Fibroblast of skin of back (primary cell): ENCODE measurements at places on chromosomes 16 and 17.

DNA sequence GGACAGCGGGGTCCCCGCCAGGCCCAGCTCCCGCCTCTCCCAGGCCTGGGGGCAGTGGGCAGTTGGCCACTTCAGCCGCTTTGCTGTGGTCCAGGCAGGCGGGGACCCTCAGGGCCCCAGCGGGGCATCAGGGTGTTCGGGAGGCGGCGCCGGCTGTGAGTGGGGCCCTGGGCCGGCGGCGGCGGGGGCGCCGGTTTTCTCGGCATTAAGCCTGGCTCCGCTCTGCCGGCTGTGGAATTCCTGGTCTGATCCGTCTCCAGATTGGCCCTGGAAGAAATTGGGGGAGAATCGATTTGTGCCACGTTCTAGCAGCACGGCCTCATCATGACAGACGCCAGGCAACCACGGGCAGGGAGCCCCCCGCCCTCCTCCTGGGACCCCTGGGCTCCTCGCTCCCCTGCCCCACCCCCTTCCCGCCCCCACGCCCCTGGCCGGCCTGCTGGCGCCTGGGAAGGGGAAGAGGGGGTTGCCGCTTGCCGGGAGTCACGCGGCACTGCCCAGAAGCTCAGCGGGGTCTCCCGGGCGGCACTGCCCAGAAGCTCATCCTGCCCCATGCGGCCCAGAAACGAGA lies 28.6 kb upstream of the SSTR5 start:
- DNase-seq = no peak

DNA sequence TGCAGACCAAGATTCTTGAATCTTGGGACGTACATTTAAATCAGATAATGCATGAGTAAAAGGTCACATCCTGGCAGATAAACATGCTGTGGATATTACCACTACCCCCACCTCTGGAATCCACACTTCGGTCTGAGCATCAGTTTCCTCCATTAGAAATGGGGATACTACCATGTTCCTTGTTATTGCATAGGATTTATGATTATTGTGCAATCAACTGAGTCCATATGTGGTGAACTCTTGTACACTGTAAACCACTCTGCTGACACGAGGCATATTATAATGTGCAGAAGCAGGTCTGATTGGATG lies 108.7 kb downstream of the VAT1L start:
- no peak for DNase-seq

DNA sequence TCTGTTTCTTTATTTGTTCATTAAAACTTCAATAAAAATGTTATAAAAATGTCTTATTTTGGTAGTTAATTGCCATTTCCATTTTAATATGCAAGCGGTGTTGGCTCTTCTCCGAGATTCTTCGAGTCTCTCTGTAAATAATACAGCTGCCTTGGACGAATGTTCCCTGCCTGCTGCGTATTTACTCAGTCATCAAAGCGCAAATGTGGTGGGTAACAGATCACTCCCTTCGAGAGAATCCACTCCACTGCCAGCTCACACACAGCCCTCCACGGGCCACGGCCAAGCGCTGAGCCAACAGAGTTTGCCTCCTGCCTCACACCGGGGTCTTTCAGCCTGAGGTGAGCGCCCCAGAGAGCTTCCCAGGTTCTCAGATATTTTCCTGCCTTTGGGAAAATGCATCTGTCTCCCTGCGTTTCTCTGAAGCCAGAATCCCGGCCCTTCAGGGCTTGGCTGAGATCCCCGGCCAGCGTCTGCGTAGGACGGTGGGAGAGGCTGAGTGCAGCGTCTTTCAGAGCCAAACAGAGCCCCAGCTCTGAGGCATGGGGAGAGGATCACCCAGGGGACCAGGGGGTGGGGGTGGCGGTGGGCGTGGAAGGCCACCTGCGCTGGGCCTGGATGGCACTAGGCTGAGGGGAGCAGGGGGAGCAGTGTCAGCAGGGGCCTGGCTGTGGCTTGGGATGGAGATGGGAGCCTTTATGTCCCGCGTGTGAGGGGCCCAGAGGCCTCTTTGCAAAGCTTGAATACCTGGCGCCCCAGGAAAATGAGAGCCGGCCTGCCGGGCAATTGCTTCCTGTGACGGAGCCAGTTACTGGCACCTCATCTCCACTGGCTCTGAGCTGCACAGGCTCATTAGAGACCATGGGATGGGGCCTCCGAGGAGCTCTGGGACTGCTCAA lies 248.7 kb downstream of the RBFOX3 start:
- DNase-seq = no peak

- no peak for DNase-seq
Measured at GRCh38 chr16:85518398-85519049, 94.6 kb upstream of the GSE1 start.
